Stimulated activated CD4-positive, alpha-beta T cell treated with anti-CD3 and anti-CD28 coated beads, Interleukin-4, amount 100 ng/mL, for 1 hour (primary cell): ENCODE measurements at places on chromosomes 3 and 15.

DNA sequence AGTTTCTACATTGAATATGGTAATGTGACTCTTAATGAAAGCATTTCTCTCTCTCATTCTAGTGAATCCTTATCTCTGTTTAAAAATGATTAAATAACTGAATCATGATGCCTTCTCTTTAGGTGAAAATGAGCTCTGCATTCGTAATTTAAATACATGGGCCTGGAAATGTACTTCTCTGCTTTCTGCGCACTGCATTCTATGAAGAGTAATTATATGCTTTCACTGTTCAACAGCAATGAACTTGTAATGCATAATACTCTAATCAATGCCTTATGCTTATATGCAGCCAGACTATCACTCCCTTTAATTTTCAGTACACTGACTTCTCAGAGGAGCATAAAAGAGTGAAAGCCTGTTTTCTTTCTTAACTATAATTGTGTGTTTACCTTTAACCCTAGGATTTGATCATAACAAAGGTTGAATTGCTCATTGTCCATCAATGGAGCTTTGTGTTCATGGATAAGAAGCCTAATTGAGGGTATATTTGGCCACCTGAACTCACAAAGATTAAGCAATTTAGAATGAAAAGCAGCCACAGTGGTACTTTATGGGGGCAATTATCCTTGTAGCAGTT, 330.8 kb upstream of the PDZRN3 start:
- no peak for DNase-seq

- DNase-seq = no peak
Observed at GRCh38 chr3:134334231-134334900, 39.9 kb downstream of the AMOTL2 start.

- no peak for DNase-seq
Observed at GRCh38 chr3:161025911-161026310, 79.2 kb downstream of the B3GALNT1 start.

DNA sequence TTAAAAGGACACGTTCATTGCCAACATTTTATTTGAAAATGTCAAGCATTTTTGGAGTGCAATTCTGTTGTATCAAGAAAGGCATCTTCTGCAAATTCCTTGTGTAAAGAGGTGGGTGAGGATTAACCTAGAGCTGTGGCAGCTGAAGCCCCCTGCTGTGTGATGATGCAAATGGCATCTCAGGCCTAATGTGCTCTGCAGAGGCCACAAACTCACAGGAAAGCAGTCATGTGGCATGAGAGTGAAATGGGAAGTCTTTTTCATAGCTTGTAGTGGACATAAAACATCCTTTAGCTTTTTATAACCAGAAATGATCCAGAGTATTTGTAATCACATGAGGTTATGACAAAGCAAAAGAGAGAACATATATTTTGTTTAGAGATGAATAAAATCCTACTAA, 6.4 kb downstream of the CADM2 start:
- no peak for DNase-seq

- DNase-seq = no peak
Observed at GRCh38 chr15:86236356-86237110, 156.9 kb downstream of the AGBL1 start.

DNA sequence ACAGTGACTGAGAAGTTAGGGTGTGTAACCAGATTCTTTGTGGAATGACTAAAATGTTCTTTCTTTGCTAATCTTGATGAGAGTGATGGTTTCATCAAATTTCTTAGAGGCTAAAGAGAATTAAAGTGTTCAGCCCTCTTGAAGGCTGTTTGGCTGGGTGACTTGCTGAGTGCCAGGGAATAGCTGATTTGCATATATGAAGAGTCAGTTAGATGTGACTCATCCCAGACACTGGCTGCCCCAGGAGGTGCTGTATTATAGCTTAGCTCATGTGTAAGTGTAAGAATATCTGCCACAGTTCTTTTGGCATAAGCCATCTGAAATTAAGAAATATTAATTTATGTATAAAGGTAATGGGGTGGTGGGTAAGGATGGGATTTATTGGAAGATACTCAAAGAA, 535.1 kb downstream of the NLGN1 start:
- no peak for DNase-seq

GRCh38 chr3:153967260-153967659, 153.9 kb upstream of the ARHGEF26 start:
- no peak for DNase-seq

GRCh38 chr3:65778968-65779367, 259.8 kb downstream of the MAGI1 start:
- DNase-seq = no peak

GRCh38 chr15:59867086-59867855, 136.8 kb upstream of the FOXB1 start:
- DNase-seq = no peak

- DNase-seq = no peak
Observed at GRCh38 chr15:49649987-49650386, 29.1 kb downstream of the DTWD1 start.

- no peak for DNase-seq
Observed at GRCh38 chr15:41568350-41569017, 9.5 kb downstream of the TYRO3 start.
